ENCODE measurements at places on chromosomes 13 and 19. TPM values are rescaled to one million over a fixed set of nuclear protein-coding genes. Genes with fewer than 3 reads are reported as not detected.

DNA sequence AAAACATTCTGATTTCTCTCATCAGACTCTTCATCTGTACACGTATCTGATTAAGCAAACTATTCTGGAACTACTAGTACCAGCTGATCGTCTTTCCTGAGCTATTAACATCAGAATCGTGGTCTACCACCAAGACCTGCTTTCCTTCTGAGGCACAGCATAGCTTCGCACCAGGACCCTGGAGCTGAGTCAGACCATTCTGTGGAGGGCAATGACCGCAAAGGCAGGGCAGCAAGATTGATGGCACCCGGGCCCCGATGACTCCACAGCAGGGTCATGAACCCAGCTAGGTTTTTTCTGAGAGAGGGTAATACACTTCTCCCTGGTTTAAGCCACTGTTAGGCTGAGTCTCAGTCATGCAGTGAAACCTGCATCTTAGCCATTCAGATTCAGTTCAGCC is 158.7 kb upstream of the GPR12 start:
- no peak overlapping the region for H3K27ac ChIP-seq
- no peak overlapping the region for H3K4me3 ChIP-seq
- DNase-seq: no peak
- H3K36me3 ChIP-seq: no peaks in the 10 kb centered on the region
- peaks cover 12% of the 10 kb centered on the region for H3K4me1 ChIP-seq

DNA sequence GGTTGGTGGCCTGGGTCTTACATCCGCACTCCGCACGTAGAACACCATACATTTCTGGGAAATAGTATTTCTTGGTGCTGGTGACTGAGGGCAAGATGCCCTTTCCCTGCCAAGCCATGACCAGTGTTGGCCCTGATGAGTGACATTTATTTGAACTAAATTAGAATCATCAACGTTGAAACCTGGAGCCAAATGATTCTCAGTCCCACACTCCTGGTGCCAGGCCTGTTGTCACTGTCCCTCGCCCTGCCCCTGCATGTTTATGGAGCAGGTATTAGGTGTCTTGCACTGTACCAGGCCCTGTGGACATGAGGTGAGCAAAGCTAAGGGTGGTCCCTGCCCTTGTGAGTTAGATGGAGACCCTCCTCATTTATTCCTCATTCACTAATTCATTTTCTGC is 5.8 kb downstream of the CHST8 start:
- H3K4me1 ChIP-seq: no peaks in the 10 kb centered on the region
- H3K27me3 ChIP-seq: peaks cover 26% of the 10 kb centered on the region
- no peak overlapping the region for H3K4me3 ChIP-seq
- peak; percentile 27 for DNase-seq
- H3K36me3 ChIP-seq: no peaks in the 10 kb centered on the region

FBXO27 gene
- 3.0 TPM for total RNA-seq

DNA sequence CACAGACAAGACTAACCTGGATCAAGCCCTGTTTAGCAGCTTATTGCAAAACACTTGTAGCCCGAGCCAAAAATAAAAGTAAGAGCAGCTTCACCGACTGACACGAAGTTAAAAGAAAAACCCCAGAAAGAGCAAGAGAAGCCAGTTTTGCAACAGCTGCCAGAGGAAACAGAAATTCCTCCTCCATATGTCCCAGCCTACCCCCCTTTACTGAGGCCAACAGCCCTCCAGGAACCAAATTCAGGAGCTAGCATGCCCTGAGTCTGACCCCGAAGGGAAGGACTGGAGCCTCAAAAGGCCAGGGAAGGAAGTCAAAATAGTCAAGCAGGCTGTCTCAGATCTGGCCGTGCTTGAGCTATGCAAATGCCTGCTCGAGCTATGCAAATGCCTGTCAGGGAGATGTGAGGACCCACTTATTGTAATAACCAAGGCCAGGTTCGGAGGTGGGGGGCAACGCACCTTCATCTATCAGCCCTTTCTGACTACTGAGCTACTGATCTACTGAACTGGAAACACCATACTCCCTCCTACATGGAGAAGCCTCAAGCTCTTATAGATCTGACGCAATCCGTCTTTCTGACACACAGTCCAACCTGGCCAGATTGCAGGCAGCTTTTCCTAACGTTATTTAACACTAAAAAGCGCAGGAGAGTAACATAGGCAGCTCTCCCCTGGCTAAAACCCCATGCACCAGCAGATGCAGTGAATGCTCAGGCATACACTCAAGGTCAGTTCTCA is 6.7 kb downstream of the SIGLEC11 start:
- H3K27ac ChIP-seq: no peak overlapping the region
- H3K27me3 ChIP-seq: peaks cover 22% of the 10 kb centered on the region
- no peak for DNase-seq
- peaks cover 40% of the 10 kb centered on the region for H3K4me1 ChIP-seq
- H3K4me3 ChIP-seq: no peak overlapping the region
- H3K36me3 ChIP-seq: no peaks in the 10 kb centered on the region

TSC22D1 gene
- 176 TPM for total RNA-seq

GRCh38 chr13:51453959-51454703 is 1.3 kb upstream of the INTS6 start:
- H3K27ac ChIP-seq: peak overlapping the region; percentile 93
- H3K36me3 ChIP-seq: peaks cover 30% of the 10 kb centered on the region
- no peaks in the 10 kb centered on the region for H3K4me1 ChIP-seq

- H3K4me3 ChIP-seq: no peak overlapping the region
- DNase-seq: no peak
- no peak overlapping the region for H3K27ac ChIP-seq
- H3K36me3 ChIP-seq: no peaks in the 10 kb centered on the region
- no peaks in the 10 kb centered on the region for H3K27me3 ChIP-seq
- no peaks in the 10 kb centered on the region for H3K4me1 ChIP-seq
These were observed 877.2 kb upstream of the PCDH20 start for GRCh38 chr13:62292714-62293480.

AMER2 gene
- 1.4 TPM for total RNA-seq

DNA sequence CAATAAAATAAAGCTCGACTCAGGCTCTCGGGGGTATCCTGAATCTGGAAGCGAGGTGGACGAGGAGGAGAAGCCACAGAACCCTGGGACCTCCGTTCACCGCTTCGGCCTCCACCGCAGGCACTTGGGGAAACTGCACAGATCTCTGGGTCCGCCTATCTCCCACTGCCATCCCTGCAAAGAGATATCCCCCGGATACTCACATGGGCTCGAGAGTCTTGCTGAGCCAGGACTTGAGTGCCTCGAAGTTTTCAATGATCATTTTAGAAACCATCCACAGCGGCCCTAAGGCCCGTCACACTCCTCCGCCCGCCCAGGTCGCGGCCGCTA is 589 bp downstream of the RBM26 start:
- peak overlapping the region; percentile 93 for H3K27ac ChIP-seq
- peak overlapping the region; percentile 87 for H3K4me3 ChIP-seq
- peak; percentile 63 for DNase-seq
- H3K36me3 ChIP-seq: no peaks in the 10 kb centered on the region

DNA sequence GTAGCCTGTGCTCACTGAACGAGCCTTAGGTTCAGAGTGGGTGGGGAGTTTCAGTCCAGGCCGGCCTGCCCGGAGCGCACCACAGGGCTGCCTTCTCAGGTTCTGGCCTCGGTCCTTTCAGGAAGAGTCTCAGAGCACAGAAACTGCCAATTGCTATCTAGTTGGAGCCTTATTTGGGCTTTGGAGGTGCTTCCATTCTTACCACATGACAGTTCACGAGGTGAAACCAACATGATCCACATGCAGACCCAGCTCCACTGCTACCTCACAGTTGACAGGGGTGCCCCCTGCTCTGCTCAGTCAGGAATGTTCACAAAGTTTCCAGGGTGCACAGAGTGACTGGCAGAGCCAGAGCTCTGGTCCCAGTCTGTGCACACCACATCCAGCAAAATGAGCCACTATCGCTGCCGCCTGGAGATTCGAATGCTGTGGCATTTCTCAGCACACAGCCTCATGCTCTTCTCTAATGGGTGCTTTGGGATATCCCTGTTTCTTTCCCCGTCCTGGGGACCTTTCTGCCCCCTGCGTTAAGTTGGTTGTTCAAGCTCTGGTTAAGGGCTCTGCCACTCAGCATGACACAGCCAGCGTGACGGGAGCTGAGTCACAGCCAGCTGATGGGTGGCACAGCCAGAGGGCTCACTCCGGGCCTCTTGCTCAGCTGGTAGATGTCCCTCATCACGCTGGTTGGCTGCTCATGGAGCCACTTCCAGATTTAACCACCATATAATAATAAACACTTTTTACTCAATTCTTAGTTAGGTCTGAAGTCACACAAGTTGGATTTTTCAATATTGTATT is 7.5 kb upstream of the SACS start:
- H3K27me3 ChIP-seq: no peaks in the 10 kb centered on the region
- H3K4me3 ChIP-seq: no peak overlapping the region
- H3K27ac ChIP-seq: no peak overlapping the region
- no peaks in the 10 kb centered on the region for H3K4me1 ChIP-seq
- no peaks in the 10 kb centered on the region for H3K36me3 ChIP-seq
- DNase-seq: no peak

GRCh38 chr13:97921176-97921816 is 32.2 kb upstream of the IPO5 start:
- H3K36me3 ChIP-seq: no peaks in the 10 kb centered on the region
- DNase-seq: no peak
- no peak overlapping the region for H3K4me3 ChIP-seq
- no peaks in the 10 kb centered on the region for H3K27me3 ChIP-seq

GRK1 gene
- not detected for total RNA-seq

DNA sequence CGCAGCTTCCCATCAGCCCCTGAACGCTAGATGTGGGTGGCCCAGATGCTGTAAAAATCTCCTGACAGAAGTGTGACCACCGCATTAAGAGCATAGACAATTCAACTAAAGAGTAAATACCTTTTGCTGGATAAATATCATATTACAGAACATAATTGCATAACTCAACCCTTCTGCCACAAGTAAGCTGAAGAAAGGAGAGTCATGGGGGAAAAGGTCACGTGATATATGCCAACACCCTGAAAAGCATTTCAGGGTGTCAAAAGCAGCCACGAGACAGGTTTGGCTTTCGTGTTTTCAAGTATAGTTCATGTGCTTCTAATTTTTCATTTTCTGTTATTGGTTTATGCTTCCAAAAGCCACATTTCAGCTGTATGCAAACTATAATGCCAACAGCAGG is 71.3 kb downstream of the LHFPL6 start:
- no peak overlapping the region for H3K4me3 ChIP-seq
- no peaks in the 10 kb centered on the region for H3K27me3 ChIP-seq
- no peaks in the 10 kb centered on the region for H3K36me3 ChIP-seq
- H3K4me1 ChIP-seq: peaks cover 34% of the 10 kb centered on the region
- H3K27ac ChIP-seq: no peak overlapping the region

KLK15 gene
- total RNA-seq: not detected

DNA sequence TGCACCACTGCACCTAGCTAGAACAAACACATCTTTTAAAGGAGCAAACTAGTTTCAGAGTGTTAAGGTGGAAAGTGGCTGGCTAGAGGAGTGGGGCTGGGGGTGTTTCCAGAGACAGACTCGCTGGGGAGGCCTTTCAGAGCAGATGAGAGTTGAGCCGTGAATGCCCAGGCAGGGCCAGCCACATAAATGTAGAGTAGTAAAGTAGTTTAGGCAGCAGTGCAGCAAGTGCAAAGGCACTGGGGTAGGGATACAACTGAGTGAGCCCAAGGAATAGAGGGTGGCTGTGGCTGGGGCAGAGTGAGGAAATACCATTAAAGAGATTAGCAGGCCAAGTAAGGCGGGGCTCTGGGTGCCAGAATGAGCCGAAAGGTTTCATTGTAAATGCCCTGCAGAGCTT is 72.0 kb downstream of the ALOX5AP start:
- DNase-seq: peak; percentile 25
- no peak overlapping the region for H3K4me3 ChIP-seq
- H3K27me3 ChIP-seq: no peaks in the 10 kb centered on the region
- no peaks in the 10 kb centered on the region for H3K36me3 ChIP-seq

DNA sequence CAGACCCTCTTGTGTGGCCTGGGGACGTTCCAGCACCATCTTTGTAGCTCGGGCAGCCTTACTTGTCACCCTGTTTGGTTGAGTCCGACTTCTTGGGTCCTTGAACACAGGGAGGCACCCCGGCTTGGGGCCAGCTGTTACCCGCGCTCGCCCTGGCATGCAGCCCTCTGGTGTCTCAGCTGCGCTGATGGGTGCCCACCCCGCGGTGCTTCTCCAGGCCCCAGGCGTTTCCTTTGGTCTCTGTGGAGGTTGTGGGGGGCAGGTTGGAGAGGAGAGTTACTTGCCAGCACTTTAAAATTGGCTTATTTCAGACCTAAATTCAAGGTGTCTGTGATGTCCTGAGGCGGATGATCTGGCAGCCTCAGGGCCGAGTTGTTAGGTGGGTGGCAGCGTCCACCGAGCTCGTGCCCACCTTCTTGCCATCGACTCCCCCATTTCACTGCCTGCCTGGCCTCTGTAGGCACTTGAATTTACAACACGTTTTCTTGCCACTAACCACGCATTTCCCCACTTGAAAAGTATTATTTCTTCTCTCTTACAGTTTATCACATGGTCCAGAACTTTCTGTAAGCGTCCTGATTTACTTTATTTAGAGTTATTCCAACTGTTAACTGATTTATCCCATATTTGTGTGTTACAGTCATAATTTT is 16.9 kb downstream of the UBAC2 start:
- no peak overlapping the region for H3K4me3 ChIP-seq
- peak overlapping the region; percentile 3 for H3K27ac ChIP-seq
- no peaks in the 10 kb centered on the region for H3K27me3 ChIP-seq

- H3K27ac ChIP-seq: no peak overlapping the region
- no peaks in the 10 kb centered on the region for H3K4me1 ChIP-seq
- no peaks in the 10 kb centered on the region for H3K27me3 ChIP-seq
- no peak for DNase-seq
- H3K4me3 ChIP-seq: no peak overlapping the region
These were observed 81.9 kb upstream of the SLC15A1 start for GRCh38 chr13:98834254-98834960.

DNA sequence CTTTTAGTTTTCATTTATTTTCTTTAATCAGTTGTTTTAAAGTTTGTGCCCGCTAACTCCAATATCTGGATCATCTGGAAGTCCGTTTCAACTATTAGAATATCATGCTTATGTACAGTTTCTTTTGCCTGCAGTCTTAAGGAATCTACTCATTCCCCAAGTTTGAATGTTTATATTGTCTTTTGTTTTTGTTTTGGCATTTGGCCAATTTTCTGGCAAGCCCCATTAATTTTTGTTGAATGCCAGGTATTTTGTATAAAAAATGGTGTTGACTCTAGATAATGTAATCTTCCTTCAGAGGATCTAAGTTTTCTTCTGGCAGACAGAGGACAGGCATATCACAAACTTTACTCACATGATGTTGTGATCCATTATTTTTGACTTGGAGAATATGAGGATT is 11.1 kb upstream of the ZNF235 start:
- no peak for DNase-seq
- no peak overlapping the region for H3K27ac ChIP-seq
- no peak overlapping the region for H3K4me3 ChIP-seq
- H3K4me1 ChIP-seq: no peaks in the 10 kb centered on the region

- H3K27ac ChIP-seq: no peak overlapping the region
- no peaks in the 10 kb centered on the region for H3K36me3 ChIP-seq
- H3K4me1 ChIP-seq: peaks cover 41% of the 10 kb centered on the region
- H3K27me3 ChIP-seq: no peaks in the 10 kb centered on the region
These were observed 7.1 kb downstream of the PNMA8B start for GRCh38 chr19:46488551-46488950.
